ENCODE measurements at places on chromosomes 1 and 21.

DNA sequence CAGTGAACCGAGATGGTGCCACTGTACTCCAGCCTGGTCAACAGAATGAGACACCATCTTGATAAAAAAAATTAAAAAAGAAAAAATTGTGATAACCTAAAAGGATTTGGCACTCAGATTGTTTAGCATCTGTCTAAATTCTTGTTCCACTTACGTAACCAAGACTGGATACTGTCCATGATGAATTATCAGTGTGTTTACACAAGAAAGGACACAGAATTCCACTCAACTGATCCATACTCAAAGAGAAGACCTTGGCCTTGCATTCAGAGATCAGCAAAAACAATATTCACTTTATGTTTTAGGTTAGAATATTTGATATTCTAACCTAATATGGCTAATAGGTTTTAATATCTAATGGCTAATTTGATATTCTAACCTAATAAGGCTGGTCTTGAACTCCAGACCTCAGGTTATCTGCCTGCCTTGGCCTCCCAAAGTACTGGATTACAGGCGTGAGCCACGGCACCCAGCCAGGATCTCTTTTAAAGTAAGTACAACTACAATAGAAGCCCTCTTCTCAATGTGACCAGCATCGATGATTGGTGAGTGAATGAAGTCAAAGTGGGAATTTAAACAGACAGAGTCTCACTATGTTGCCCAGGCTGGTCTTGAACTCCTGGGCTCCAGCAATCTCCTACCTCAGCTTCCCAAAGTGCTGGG is 43.1 kb upstream of the COX20 start:
- no peak for DNase-seq

GRCh38 chr1:59141267-59141863 is 155.5 kb upstream of the FGGY start:
- no peak for DNase-seq

GRCh38 chr1:69284508-69284907 is 283.2 kb upstream of the LRRC7 start:
- no peak for DNase-seq

DNA sequence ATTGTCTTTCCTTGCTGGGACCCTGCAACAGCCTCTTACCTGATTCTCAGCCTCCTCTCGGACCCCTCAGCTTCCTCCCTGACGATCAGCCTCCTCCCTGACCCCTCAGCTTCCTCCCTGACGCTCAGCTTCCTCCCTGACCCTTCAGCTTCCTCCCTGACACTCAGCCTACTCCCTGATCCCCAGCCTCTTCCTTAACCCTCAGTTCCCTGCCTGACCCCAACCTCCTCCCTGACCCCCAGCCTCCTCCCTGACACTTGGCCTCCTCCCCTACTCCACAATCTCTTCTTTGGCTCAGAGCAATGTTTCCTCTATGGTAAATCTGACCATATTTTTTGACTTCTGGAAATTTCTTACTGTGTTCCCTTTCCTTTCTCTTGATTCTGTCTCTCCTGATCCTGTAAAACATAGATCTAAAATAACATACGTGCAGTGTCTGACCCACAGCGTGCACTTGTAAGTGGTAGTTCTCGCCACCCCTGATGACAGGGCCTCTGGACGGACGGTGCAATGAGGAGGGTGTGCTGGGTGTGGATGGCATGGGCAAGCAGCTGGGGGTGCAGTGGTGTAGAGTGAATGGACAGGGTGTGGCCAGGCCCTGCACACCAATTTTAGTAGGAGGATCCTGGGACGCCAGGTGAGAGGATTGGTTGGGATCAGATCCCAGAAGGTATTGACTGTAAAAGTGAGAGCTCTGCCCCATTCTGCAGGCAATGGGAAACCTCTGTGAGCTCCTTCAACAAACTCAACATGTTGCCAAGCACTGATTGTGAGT is 264.1 kb downstream of the FOXD2 start:
- DNase-seq: no peak

DNA sequence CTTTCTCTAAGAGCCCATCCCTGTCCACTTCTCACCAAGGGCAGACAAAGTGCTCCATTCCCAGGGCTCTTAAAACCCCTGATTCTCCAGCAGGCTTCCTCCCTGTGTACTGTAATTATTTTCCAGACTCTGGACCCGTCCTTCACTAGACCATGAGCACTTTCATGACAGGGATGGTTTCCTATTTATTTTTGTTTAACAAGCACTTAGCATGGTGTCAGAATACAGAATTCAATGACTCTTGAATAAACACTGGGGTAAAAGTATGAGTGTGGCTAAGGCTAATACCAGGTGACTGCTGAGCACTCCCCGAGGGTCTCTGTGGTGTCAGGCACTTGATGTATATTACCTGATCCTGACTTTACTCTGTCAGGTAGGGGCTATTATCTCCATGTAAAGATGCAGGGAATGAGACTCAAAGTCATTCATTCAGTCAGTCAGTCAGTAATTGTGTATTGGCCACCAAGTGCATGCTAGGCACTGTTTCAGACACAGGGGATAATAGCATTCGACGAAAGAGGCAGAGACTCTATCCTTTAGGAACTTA is 47.2 kb downstream of the C1orf21 start:
- DNase-seq: no peak

GRCh38 chr21:31560479-31560878 is 99.0 kb upstream of the SOD1 start:
- DNase-seq: no peak

DNA sequence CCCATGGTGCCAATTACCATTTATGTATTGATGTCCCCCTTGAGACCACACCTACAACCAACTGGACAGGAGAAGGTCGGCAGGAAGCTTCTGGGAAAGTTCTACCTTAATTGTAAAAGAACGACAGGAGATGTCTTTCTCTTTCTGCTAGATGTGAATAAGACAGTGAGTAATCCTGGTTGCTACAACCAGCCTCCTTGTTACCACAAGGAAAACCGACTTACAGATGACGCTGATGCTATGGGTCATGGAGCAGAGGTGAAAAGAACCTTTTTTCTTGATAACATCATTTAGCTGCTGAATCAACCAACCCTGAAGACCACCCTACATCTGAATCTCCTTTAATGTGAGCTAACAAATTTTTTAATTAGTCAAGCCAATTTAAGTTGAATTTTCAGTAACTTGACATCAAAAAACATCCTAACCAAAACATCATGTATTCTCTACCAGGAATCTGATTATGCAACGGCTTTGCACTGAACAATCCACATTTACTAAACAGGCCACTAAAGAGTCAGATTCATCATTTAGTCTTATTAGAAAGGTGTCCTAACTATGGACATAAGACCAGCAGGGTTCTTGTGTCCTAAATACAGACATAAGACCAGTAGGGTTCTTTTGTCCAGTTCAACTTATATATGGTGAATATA is 23.0 kb downstream of the RGS2 start:
- DNase-seq: no peak

DNA sequence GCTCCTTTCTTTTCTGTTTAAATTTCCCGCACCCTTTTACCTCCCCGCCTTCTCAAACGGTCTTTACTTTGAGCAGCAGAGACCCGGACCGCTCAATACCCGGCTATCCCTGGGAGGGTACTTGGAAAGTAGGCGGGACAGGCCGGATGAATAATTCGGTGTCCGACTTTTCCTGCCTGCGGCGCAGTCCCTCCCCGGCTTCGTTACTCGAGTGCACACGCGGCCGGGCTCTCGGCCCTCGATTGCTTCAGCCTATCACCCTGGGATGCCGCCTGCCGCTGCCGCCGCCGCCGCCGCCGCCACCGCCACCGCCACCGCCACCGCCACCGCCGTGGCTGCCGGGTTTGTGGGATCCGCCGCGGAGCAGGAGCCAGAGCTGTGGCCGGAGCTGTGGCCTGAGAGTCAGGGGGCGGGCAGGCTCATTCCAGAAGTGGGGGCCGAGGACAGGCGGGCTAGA is 382 bp upstream of the RASAL2 start:
- no peak for DNase-seq

- DNase-seq: no peak
These were observed 211.6 kb upstream of the KIAA0040 start for GRCh38 chr1:175404177-175404576.

DNA sequence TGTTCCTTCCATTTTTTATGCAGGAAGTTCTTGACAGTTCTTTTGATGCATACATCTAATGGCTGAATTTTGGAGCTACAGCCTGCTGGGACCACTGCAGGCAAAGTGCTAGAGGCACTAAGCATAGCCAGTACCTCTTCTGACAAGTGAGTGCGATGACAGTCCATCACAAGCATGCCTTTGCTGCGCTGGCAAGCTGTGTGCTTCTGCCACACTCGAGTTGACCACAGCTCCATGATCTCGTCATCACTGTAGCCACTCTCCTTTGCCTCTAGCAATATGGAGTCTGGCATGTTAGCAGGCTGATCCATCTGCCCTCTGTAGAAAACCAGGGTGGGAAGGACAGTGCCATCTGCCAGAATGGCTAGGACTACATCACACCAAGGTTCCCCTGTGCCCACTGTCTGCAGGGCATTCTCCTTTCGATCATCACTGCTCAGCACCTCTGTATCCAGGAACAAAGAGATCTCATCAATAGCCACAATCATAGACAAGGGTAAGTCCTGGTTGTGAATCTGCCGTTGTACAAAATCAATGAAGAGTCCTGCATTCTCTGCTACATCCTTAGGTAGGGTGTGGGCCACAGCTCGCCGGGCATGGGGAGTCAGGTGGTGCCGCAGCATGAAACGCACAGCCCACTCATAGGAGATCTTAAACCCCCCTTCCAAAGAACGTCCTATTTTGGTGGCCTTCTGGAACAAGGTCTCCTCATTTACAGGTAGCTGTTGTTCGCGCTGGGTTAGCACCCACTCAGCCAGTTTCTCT is 6.0 kb downstream of the PSMB4 start:
- DNase-seq: no peak

DNA sequence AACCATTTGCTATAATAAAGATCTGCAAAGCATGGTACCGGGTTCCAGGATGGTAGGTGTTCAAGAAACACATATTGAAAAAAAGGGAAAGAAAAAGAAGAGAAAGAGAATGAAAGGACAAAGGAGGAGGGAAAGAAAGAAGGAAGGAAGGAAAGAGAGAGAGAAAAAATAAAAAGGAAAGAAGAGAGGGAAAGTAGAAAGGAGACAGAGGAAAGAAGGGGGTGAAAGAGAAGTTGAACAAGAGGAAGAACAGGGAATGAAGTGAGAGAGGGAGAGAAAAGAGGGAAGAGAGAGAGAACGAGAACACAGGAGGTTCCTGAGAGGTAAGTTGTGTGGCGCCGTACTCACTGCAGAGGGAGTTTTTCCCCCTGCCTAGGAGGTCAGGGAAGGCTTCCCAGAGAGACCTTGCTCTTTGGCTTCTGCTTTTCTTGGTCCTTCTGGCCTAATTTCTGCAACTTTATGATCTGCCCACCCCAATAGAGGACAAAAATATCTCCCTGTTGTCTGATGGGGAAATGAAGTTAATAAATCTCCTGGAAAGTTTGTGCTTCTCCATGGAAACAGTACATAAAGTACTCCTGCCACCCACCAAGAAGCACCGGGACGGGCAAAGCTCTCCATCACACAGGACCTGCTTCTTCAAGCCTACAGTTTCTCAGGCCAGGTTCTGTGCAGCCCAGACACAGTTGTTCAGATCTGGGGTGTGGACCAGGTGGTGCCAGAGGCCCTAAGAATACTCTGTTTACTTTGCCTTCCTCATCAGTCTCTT is 124.8 kb downstream of the ROR1 start:
- no peak for DNase-seq

DNA sequence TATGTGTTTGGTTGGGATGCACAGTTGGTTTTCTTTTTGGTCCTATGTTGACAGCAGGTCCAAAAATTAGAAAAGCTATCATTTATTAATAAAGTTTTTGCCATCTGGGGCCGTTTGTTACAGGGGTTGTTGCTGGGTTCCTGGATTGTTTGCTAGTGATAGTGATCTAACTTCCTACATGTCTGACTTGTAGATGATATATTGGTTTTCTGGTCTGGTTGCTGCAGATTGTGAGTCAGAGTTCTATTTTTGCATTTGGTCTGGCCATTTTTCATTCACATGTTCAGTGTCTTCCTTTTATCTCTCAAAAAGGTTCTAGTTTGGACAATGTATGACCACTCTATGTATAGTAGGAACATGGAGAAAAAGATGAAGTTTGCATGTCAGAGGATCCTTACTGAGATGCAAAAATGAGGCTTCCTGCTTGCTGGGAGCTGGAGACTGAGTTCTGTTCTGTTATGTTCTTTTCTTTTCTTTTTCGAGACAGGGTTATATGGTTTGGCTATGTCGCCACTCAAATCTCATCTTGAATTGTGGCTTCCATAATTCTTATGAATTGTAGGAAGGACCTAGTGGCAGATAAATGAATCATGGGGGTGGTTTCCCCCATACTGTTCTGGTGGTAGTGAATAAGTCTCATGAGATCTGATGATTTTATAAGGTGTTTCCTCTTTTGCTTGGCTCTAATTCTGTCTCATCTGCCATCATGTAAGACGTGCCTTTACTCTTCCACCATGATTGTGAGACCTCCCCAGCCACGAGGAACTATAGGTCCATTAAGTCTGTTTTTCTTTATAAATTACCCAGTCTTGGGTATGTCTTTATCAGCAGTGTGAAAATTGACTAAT is 4.2 kb upstream of the NVL start:
- no peak for DNase-seq

GRCh38 chr1:205068457-205069040 is 15.7 kb downstream of the TMEM81 start:
- DNase-seq: no peak

DNA sequence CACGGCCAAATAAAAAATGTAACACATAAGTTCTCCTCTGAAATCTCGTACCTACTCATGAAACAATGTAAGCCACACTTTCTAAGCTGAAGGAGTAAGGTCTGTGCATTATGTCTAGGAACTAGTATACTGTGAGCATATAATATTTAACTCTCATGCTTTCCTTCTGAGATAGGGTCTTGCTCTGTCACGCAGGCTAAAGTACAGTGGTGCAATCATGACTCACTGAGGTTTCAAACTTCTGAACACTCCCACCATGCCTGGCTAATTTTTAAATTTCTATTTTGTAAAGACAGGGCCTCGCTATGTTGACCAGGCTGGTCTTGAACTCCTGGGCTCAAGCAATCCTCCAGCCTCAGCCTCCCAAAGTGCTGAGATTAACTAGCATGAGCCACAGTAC is 71.3 kb downstream of the AHCTF1 start:
- no peak for DNase-seq
